ENCODE measurements at places on chromosomes 6 and 20.

GRCh38 chr6:89925826-89926225, 31.6 kb downstream of the GJA10 start:
- DNase-seq: no peak

- no peak for DNase-seq
These were observed 4.7 kb downstream of the ADRM1 start for GRCh38 chr20:62307226-62308101.

DNA sequence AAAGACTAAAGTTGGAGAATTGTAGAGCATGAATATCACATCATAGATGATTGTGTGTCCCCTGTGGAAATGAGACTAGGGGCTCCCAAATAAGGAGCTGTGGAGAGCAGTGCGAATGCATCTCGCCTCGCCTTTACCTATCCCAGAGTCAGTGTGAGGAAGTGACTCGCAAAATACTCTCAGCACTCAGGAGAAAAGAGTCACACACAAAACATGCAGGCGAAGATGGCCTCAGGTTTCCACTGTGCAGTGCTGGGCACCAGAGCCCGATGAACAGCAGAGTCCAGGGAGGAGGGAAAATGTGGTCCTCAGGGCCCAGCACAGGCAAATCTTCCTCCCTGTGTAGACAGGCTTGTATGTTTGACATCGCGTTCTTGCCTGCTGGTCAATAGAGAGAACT, 126.5 kb upstream of the AFDN start:
- no peak for DNase-seq

DNA sequence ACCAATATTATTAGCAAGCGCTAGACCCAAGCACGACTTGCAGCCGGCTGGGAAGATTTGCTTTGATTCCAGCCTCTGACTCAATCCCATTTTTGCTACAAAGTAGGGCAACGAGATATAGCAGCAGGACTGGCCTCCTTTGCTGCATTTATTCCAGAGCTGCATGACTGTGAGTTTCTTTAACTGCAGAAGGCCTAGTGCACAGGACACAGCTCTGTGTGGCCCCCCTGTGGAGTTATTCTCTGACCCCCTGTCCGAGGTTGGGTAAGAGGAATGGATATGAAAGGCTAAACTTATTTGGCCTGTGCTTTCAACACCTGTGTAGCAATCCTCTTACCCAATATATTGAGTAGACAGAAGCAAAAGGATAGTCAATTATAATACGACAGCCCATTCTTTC, 133.3 kb upstream of the SPTLC3 start:
- no peak for DNase-seq

GRCh38 chr6:28896505-28897368, 27.0 kb downstream of the TRIM27 start:
- no peak for DNase-seq

GRCh38 chr6:76834399-76834798, 628.9 kb downstream of the HTR1B start:
- DNase-seq: no peak

- DNase-seq: no peak
These were observed 97.2 kb downstream of the HFE start for GRCh38 chr6:26184367-26184891.

GRCh38 chr6:15642276-15642675, 20.6 kb downstream of the DTNBP1 start:
- no peak for DNase-seq

DNA sequence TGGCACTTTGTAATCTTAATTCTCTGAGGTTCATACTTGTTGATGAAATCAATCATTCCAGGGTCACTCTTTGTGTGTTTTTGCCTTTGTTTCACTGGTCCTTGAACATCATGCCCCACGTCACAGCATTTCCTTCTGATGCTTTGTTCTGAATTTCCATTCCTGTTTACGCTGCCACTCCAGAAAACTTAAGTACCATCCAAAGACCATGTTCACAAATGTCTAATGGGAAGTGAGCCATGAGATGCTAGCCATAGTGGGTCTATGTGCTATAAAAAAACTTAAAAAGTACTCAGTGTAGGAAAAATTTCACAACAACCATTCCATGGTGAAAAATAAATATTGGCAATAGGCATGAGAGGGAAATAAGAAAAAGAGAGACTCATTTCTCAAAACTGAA, 232.0 kb downstream of the IBTK start:
- no peak for DNase-seq

GRCh38 chr6:68776354-68776753, 141.3 kb downstream of the ADGRB3 start:
- no peak for DNase-seq

GRCh38 chr6:40406175-40406574, 181.0 kb downstream of the LRFN2 start:
- DNase-seq: no peak

DNA sequence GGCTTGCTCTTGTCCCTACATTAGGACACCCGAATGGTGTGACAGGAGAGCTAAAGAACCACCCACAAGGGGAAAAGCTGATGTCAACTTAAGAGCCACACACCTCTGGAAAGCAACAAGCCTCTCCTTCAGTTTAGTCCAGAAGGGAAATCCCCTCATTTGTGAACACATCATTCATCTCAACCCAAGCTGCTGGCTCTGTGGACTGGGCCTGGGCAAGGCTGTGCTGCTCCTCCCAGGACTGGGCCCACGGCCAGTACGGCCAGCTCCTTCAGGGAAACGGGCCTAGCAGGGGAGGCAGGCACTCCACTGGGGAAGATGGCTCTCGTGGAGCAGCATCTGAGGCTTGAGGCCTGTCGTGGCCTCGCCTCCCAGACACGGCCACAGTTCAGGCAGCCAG, 12.8 kb upstream of the SLC4A11 start:
- no peak for DNase-seq

GRCh38 chr6:113326781-113327180, 530.4 kb upstream of the MARCKS start:
- DNase-seq: no peak

DNA sequence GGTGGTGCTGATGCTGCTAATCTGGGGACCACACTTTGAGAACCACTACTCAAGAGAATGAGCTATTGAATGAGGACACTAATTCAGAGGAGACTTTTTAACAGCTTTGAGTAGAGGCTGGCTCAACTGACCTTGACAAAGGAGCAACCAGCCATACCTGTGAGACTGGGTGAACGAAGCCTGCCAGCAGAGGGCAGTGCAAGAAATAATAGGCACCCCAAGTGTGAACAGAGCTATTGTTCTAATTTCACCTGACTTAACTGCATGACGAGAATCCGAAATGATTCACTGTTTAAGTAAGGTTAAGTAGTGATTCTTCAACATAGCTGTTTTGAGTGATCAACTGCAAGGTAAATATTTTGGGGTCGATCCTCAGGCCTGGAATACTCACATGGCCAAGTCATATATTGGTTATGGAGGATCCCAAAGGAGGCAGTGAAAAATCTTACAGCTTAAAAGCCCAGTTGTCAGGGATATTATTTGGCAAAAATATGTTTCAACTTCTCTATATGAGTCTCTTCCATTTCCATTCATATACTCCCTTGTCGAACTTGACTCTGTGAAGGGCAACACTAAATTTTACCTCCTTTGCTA, 550.5 kb upstream of the MARCKS start:
- no peak for DNase-seq

DNA sequence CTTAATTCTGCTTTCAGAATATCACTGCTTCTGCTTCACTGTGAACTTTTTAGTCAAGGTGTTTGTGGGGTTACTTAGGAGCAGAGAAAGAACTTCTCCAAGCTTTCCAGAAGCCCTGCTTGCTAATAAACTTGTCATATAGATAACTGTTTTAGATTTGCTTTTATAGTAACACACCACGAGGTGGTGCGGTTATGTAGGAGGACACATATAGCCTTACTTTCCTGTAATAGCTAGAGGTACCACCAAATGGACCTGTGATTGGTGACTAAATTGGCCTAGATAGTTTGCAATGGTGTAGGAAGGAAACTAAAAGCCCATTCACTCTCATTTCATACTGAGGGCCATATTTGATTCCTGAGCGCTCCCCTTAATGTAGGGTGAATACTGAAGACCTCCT, 52.3 kb upstream of the BCLAF1 start:
- no peak for DNase-seq

- DNase-seq: no peak
These were observed 586.6 kb upstream of the BTBD3 start for GRCh38 chr20:11331096-11331495.

DNA sequence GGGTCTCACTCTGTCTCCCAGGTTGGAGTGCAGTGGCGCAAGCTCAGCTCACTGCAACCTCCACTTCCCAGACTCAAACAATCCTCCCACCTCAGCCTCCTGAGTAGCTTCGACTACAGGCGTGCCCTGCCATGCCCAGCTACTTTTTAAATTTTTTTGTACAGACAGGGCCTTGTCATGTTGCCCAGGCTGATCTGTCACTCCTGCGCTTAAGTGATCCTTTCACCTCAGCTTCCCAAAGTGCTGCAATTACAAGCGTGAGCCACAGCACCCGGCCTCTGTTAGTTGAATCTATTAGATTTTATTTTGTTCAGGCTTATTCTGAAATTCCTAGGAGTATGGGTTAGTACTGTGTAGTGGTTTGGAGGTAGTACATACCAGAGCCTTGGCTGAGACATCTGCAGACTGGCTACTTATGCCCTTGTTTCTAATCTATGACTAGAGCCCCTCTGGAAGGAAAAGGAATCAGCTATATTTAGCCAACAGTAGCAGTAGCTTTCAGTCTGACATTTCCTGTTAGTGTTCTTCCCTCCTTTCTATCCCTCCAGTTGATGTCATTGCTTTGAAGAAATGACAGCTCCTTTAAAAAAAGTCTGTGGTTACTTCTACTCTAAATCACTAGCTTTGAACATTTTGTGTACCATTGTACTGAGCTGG, 74.4 kb downstream of the ITCH start:
- DNase-seq: no peak

GRCh38 chr6:25340431-25341202, 61.4 kb downstream of the CARMIL1 start:
- DNase-seq: no peak

GRCh38 chr20:43554369-43554768, 4.5 kb upstream of the SGK2 start:
- no peak for DNase-seq

- DNase-seq: no peak
These were observed 31.0 kb upstream of the FBXO30 start for GRCh38 chr6:145845557-145845956.

- DNase-seq: no peak
These were observed 96.2 kb downstream of the RREB1 start for GRCh38 chr6:7203939-7204338.

- no peak for DNase-seq
These were observed 7.9 kb upstream of the GMNN start for GRCh38 chr6:24766680-24767462.

GRCh38 chr6:162699961-162700360, 27.6 kb downstream of the PRKN start:
- no peak for DNase-seq

DNA sequence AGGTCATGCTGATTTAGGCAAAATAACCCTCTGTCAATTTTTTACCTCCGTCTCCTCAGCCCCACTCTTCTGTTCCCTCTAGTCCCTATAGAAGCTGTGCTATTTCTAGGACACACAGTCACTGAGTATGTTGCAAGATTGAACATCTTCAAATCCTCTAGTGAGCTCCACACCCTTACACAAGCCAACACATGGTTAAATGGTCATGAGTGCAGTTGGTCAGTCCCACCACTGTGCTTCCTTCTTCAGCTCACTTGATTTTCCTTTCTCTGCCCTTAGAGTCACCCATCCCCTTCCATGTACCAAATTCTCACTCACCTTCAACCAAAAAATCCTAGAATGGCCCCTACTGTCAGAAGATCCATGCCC, 48.2 kb upstream of the F13A1 start:
- DNase-seq: no peak

GRCh38 chr20:59078231-59078630, 35.6 kb upstream of the PRELID3B start:
- DNase-seq: no peak

DNA sequence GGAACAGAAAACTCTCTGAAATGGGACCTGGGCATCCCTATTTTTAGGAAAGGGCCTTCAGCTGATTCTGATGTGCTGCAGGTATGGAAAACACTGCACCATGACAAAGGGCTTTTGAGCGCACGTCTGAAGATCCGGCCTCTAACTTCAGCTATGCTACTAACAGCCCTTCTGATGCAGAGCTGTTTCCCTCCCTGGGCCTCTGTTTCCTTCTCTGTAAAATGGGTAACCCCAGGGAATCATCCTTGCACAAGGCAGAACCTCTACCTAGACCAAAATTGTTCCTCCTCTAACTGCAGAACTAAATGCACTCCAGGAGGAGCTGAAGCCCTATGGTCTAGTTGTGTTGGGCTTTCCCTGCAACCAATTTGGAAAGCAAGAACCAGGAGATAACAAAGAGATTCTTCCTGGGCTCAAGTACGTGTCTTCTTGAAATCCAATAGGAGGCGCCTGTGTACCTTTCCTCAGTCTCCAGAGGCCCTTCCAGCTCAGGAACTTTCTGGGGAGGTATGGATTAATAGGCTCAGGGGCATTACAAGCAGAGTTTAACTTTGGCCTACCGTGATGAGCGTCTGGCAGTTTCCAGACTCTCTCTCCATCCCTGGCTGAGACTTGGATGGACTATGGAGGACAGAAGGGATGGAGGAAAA, 5.9 kb downstream of the GPX5 start:
- no peak for DNase-seq

DNA sequence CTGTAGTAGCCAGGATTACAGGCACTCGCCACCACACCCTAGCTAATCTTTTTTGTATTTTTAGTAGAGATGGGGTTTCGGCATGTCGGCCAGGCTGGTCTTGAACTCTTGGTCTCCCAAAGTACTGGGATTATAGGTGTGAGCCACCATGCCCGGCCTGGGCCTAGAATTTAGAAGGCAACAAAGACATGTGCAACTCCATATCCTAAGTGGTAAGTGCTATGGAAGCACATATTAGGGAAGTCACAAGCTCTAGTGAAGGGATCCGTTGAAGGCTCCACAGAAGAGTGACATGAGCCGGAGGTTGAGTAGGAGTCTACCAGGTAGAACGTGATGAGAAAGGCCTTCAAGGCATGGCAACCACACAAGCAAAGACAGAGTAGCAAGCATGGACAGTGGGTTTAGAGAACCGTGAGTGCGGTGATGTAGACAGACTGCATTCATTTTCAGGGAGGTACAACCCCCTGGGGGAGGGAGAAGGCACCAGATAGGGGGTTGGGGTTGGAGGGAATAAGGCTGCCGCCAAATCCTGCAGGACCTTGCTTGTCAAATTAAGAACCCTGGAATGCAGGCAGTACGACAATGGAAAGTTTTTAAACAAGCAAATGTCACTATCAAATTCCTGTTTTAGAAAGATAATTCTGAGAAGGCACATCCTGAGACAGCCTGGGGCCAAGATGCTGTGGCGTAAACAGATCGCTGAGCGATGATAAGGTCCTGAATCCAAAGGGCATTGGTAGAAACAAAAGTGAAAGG, 50.2 kb downstream of the ARHGAP18 start:
- DNase-seq: no peak

- DNase-seq: no peak
These were observed 722.2 kb upstream of the CHD6 start for GRCh38 chr20:42340368-42340767.

DNA sequence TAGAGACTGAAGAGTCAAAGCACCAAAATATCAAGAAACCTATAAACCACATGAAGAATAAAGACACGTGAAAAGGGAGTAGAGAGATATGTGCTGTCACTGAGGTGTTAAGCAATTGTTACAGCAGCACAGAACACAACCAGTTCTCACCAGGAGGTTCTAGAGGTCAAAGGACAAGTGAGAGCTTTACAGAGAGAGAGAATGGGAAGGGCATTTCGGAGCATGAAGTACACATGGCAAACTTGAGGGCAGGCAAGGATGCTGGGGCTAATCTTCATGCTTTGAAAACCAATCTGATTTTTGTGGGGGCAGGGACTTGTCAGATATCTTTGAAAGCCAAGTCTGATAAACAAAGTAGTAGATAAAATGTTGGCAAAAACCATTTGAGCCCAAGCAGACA, 142.3 kb upstream of the NRSN1 start:
- no peak for DNase-seq

Data from stimulated activated CD8-positive, alpha-beta memory T cell treated with anti-CD3 and anti-CD28 coated beads, Interleukin-7, amount 100 ng/mL, for 48 hours (primary cell).